Stimulated activated CD4-positive, alpha-beta T cell treated with anti-CD3 and anti-CD28 coated beads, Interleukin-15, amount 100 ng/mL, for 1 hour (primary cell): ENCODE measurements at places on chromosomes 6 and 20.

DNA sequence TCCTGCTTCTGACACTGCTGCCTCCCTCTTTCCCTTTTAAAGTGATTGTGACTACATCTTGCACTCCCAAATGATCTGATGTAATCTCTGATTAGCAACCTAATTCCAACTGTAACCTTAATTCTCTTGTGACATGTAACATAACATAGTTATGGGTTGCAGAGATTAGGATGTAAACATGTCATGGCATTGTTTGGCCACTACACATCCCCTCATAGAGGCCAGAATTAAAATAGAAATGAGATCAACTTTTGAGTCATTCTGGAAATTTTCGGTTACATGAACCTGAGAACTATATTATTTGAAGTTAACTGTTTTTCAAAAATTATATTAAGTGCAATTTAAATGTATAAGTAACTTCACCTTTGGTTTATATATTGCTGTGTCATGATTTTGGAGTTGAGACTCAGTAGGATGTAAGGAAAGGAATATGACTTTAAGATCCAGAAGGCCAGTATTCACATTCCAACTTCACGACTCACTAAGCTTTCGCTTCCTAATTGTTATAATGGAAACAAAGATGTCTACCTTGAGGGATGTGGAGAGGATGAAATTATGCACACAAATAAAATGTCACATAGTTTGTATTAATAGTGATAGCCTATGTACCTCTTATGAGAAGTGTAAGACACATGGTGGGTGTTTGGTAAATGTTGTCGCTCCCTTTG lies 611.9 kb upstream of the MAP3K7 start:
- DNase-seq: no peak

- no peak for DNase-seq
These were observed 132.1 kb downstream of the MRPL14 start for GRCh38 chr6:43995137-43995536.

DNA sequence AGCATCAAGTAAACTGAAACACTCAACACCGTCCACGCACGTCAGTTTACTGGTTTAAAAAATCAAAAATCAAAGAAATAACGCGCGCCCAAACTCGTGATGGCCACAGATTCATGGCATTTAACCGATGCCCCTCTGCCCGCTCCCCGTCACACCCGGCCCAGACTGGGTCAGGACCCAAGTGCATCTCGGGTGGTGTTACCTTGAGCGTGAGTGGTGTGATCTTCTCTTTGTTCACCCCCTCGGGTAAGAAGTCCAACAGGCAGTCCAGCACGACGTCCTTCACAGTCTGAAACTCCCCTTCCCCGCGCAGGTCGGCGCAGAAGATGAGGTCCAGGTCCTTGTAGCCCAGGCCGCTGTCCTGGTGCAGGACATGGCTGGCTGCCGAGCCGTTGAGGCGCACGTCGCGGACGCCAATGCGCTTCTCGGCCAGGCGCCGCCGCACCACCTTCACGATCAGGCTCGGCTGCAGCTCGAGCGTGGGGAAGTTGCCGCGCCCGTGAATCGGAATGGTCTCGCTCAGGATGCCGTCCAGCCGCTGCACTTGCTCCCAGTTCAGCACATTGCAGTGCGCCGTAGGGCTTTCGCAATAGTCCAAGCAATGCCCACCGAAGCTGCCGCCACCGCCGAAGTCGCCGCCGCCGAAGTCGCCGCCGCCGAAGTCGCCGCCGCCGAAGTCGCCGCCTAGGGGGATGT lies 945 bp downstream of the TENT5A start:
- no peak for DNase-seq

GRCh38 chr6:143441680-143442545 lies 8.6 kb downstream of the ADAT2 start:
- no peak for DNase-seq

DNA sequence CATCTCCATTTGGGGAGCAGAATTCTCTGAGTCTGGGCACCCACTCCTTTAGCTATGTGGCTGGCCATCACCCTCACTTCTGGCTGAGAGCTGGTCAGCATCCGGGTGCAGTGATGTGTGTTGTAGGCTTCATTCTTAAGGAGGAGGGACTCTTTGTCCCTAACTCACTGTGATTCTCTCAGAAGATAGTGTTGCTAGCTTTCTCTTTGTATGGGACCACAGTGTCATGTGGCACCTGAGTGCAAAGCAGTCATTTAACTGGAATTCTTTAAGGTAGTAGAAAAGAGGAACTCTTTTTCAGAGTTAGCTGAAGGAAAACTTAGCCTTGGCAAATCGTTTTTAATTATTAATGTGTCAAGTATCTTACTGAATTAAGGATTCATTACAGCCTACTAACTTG lies 165.9 kb downstream of the JARID2 start:
- DNase-seq: no peak

DNA sequence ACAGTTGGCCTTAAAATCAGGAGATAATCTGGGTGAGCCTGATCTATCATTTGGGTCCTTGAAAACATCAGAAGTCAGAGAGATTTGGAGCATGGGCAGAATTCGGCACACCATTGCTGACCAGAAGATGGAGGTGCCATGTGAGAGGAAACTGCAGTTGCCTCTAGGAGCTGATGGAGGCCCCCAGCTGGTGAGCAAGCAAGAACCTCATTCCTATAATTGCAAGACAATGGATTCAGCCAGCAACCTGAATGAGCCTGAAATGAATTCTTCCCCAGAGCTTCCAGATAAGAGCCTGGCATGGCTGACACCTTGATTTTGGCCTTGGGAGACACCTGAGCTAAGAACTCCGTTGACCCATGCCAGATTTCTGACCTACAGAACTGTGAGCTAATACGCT lies 76.3 kb upstream of the FYN start:
- no peak for DNase-seq

DNA sequence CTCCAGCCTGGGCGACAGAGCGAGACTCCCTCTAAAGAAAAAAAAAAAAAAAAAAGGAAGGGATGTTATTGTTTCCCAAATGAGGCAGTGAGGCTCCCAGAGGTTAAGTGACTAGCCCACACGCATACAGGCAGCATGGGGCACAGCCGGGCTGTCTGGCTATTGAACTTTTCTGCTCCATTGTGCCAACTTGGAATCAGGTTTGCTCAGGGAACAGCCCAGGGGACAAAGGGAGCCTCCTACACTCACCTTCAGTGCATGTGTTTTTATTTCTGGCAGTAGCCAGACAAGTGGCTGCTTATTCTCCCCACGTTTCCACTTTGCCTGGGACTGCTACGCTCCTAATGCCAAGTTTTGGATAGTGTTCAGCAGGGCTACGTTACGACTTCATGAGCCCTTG lies 10.7 kb downstream of the ETV7 start:
- no peak for DNase-seq

- DNase-seq: no peak
These were observed 236.6 kb upstream of the RNF24 start for GRCh38 chr20:4252005-4252404.

DNA sequence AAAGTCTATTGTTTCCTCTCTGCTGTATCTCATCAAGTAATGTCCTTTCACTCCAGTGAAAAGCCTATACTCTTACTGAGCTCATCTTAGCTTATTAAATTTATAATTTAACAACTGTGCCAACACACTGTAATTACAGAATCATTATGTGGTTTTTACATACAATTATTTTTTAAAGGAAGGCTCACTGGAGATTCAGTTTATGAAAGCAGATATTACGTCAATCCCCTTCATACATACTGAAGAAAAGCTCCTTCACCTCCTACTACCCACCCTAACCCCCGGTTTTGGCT lies 28.1 kb downstream of the ARHGAP18 start:
- no peak for DNase-seq

GRCh38 chr6:71284785-71285184 lies 3.8 kb upstream of the OGFRL1 start:
- no peak for DNase-seq

- DNase-seq: no peak
These were observed 77.2 kb downstream of the UTRN start for GRCh38 chr6:144362042-144363018.

- peak; percentile 27 for DNase-seq
These were observed 42.0 kb upstream of the PLCG1 start for GRCh38 chr20:41095110-41095969.

GRCh38 chr20:24437196-24438082 lies 32.0 kb upstream of the SYNDIG1 start:
- no peak for DNase-seq

DNA sequence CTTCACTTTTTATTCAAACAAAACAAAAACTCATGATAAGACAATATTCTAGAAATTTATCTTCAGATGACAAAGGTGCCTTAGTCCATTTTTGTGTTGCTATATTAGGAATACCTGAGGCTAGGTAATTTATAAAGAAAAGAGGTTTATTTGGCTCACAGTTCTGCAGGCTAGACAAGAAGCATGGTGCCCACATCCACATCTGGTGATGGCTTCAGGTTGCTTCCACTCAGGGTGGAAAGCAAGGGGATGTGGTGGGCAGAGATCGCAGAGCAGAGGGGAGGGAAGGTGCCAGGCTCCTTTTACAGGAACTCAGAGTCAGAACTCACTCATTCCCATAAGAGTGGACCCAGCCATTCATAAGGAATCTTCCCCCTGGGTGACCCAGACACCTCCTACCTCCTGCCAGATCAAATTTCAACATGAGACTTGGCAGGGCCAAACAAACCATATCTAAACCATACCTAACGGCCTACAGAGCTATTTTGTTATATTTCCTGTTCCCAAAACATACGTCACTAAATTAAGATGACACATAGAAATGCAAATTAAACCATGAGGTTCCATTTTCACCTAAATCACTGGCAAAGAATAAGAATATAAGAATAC lies 26.4 kb downstream of the ABHD12 start:
- no peak for DNase-seq

- no peak for DNase-seq
These were observed 113.7 kb upstream of the PDE10A start for GRCh38 chr6:165776691-165777090.

DNA sequence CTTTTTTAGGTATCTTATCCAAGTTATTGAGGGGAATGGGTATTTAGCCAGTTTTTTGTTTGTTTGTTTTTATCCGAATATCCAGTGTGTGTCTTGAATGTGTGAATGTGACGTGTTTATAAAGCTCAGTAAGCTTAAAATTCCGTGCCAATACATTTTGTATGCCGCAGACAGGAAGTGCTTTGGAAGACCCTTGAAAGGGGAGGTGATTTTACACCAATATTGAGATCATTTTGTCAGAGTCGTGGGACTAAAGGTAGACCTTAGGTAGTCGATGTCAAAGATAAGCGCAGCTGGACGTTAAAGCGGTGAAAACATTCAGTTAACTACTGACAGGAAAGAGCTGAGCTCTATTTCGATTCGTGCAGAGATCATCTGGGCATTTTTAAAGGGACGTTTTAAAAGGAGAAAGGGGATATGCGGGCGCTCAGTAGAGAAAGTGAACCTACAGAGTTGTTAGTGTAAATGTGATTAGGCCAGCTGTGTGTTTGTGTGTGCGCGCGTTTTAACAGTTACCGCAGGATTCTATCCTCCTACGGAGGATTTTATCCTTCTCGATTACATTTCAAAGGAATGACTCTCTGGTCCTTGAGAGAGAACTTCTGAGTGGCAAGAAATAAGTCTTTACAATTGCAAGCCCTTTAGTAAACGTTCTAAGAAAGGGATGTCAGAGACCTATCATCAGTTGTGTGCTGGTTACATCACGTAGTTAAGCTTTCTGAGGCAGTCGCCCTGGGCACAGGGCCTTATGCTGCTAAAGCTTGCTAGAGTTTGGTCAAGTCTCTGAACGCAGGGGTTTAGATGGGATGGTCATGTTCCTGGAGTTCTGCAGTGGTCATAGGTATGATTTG lies 625 bp upstream of the ECHDC1 start:
- no peak for DNase-seq

GRCh38 chr6:155216312-155217046 lies 47.3 kb upstream of the CLDN20 start:
- no peak for DNase-seq

DNA sequence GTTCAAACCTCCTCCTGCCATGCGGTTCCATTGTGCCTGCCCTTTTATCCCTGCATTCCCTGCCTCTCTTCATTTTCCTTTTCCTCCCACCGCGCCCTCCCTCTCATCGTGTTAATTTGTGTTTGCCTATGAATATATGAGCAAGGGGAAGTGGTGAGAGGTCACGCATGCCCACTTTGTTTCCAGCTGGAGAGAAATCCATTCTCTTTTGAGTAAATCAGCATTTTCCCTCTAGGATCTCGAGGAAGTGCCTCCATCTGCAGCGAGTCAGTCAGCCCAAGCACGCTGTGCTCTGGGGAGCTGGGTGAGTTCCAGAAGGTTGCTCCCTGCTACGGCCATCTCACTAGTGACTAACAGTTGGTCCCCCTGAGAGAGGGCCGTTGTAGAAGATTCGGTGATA lies 42.9 kb downstream of the CDH26 start:
- no peak for DNase-seq

DNA sequence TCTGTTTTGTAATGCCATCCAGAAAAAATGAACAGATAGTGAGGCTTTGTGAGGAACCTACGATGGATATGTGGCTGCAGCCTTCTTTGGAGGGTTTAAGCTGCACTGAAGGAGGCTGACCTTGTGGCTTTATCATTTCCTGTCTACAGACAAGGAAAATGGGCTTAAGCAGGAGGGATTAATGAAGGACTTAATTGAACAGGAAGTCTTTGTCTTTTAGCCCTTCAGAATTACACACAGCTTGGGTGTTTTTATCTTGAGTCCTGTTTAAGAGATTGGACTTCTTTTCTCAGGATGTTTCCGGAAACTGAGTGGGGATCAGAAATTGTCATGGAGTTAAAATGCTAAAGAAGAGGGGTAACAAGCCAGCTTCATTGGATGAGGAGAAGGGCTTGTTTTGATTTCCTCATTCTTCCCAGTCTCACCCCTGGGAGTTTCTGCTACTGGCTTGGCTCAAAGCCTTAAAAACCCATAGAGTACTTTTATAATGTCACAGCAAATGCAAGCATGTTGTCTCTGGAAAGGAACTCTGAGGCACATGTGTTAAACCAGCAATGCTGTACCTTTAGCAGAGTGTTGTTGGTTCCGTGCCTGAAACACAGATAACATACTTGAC lies 193.6 kb downstream of the JARID2 start:
- no peak for DNase-seq

- DNase-seq: no peak
These were observed 51.9 kb downstream of the ERMARD start for GRCh38 chr6:169803271-169803811.

GRCh38 chr6:168004023-168004422 lies 6.6 kb downstream of the KIF25 start:
- DNase-seq: no peak

DNA sequence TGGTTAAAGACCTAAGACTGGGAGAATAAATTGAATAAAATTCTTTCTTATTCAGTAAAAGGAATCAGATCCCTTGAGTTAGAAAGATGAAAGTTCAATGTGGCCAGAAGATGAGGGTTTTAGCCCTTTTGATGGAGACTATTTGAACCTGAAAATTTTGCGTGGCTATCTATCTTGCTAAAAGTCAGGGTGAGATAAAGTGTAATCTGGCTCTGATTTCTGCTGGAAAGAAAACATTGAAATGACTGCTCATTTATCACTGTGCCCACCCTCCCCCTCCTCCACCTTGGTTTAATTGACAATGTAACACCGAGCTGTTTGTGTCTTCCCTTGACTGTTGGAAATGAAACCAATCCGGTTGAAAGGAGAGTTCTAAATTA lies 32.9 kb upstream of the TCF21 start:
- DNase-seq: no peak
